CD4-positive, alpha-beta memory T cell (primary cell): ENCODE measurements at places on chromosomes 16 and 17. TPM values are rescaled to one million over a fixed set of nuclear protein-coding genes. Genes with fewer than 3 reads are reported as not detected.
A peak's percentile ranks its signal among the peaks of the same experiment; 100 is the strongest.

VPS35L gene
- polyA plus RNA-seq, result 52.9 TPM

RNF157 gene
- 20.5 TPM for polyA plus RNA-seq

GUCY2D gene
- 0.18 TPM for polyA plus RNA-seq

SCPEP1 gene
- polyA plus RNA-seq, result 31.3 TPM

ATP1B2 gene
- not detected for polyA plus RNA-seq

WSCD1 gene
- polyA plus RNA-seq, result not detected

TGFB1I1 gene
- 0.57 TPM for polyA plus RNA-seq

DNAH17 gene
- polyA plus RNA-seq, result not detected

TAOK2 gene
- 1.7 TPM for polyA plus RNA-seq

CNGB1 gene
- polyA plus RNA-seq, result not detected

C17orf113 gene
- 0.39 TPM for polyA plus RNA-seq

LAT gene
- polyA plus RNA-seq, result 455 TPM

CRHR1 gene
- polyA plus RNA-seq, result not detected

DNA sequence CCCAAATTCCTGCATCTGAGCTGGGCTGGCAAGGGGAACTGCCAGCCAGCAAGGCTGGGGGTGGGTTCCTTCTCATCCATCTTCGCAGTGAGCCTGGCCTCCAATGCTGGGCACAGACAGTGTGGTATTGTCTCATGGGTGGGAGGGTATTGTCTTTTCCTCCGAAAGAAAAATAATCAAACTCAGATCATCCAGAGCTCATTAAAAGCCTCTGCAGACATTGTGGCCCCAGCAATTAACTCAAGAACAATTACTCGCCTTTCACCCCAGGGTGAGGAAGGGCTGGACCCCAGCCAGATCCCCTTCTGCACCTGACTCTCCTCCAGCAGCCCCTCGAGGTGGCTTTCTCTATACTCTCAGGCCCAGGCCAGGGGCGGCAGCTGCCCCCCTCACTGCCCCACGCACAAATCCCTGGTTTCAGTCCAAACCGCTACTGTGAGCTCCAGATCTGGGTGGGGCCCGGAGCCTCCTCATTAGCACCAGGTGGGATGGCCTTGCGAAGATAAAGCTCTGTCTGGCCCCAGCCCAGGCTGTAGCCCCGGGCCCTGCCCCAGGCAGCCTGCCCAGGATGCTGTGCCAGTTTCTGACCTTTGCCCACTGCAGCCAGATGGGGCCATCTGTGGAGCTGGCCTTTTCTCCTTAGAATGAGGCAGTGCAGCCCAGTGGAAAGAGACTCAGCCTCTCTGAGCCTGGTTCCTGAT is 2.3 kb upstream of the KRT15 start:
- no peak for DNase-seq

- no peak for DNase-seq
Observed at GRCh38 chr16:5026664-5027063, 7.1 kb downstream of the NAGPA start.

DNA sequence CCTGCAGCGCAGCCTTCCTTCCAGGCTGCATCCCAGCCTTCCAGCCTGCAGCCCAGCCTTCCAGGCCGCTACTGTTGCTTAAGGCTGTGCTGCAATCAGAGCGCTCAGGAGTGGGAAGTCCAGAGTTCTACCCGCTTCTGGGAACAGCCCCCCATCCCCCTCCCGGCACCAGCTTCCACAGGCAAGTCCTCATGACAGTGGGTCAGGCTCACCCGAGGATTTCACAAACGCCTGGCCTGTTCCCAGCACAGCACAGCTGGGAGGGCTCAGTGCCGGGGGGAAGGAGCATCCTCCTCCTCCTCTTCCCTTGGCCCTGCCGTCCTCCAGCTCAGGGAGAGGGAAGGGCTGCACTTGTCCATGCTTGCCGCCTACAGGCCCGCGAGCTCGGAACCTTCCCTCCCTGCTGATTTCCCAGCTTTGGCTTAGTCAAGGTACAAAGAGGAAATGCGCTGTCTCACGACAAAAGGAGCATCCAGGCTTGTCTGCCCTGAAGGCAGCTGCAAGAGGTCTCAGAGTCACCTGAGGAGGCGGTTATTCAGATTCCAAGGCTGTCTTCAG is 8.3 kb downstream of the SOCS3 start:
- DNase-seq, result no peak

DNA sequence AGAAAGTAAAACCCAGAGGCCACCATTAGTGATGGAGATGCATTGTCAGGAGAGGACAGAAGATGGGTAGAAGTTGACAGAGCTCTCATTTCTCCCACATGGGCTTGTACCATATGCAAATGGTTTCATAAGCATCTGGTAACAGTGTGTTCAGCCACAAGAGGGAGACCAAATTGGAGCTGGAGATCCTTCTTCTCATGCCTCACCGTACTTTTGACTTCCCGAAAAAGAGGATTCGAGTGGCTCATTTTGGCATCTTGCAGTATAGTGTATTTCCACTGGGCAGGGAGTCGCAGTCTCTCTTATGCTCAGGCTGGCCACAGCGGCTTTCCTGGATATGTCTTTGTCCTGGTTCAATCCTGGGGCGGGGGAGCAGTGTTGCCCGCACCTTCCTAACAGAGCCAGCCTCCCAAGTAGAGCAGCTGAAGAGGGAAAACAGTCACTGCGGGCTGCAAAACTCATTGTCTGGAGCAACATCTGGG is 23.8 kb downstream of the TBC1D3B start:
- DNase-seq, result no peak

- no peak for DNase-seq
Observed at GRCh38 chr17:2551928-2552327, 40.2 kb upstream of the METTL16 start.

GRCh38 chr16:56998352-56998751 is 9.0 kb downstream of the NLRC5 start:
- no peak for DNase-seq

DNA sequence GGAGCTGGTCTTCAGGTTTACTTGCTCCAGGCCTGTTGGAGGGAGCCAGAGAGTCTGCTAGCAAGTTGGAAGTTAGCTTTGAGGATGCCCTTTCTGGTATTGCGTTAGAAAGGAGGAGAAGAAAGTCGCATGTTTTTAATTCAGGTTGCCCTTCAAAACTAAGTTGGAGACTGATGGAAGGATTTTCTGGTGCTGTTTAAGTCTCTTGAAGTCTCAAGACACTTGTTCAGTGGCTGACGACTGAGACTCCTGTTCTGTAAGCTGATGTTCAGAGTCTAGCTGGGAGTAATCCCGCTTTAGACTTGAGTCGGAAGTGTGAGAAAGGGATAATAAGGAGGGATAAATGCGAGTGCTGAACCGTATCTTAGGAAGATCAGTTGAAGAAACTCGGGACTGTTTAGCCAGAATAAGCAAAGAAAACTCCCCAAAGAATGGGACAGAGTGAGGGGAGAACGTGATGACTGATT is 740 bp downstream of the AATF start:
- DNase-seq, result no peak

DNA sequence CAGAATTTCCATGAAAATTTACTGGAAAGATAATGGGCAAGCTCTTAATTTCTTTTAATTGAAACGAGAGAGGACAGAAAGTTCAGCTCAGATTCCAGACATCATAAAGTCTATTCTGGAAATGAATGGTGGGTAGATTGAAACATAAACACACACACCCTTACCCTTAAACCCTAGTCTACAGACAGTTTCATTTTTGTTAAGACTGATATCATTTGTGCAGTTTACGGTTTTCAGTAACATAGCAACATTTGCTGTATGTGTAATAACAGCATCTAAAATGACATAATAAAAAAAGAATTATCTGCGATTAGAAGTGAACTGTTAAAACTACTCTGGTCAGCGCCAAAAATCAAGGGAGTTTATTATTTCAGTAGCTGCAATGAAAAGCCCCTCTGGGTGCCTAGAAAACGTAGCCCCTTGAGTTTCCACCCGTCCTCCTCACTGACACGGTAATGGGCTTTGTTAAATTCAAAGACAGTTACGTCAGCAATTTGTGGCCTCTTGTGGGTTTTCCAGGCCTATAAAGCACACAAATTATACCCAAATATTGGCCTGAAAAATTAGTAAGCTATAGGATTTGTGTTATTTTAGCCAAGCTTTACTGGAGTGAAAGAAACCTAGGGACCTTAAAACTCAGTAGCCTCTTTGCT is 520.6 kb upstream of the SOX9 start:
- no peak for DNase-seq

GRCh38 chr17:75245011-75245410 is 16.4 kb downstream of the GGA3 start:
- DNase-seq, result no peak

- DNase-seq, result no peak
Observed at GRCh38 chr17:43547659-43548256, 1.6 kb upstream of the ETV4 start.

GRCh38 chr17:42247734-42248133 is 28.5 kb downstream of the STAT5B start:
- DNase-seq, result no peak

DNA sequence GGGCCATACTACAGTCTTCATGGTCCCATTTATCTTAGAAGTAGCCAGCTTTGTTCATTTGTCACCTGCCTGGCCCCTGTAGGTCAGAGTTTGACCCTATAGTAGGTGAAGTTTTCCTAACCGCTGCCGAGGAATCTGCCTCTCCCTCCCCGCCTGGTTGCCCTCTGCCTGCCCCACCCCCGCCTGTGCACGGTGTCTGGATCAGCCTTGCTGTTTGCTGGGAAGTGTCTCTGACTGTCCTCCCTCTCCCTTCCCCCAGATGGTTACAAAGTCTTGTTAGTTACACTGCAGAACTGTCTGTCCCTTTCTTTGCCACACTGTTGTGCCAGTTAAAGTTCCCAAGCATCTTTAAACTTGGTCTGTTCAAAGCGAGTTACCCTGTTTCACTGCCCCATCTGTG is 5.7 kb downstream of the UBFD1 start:
- DNase-seq, result no peak

DNA sequence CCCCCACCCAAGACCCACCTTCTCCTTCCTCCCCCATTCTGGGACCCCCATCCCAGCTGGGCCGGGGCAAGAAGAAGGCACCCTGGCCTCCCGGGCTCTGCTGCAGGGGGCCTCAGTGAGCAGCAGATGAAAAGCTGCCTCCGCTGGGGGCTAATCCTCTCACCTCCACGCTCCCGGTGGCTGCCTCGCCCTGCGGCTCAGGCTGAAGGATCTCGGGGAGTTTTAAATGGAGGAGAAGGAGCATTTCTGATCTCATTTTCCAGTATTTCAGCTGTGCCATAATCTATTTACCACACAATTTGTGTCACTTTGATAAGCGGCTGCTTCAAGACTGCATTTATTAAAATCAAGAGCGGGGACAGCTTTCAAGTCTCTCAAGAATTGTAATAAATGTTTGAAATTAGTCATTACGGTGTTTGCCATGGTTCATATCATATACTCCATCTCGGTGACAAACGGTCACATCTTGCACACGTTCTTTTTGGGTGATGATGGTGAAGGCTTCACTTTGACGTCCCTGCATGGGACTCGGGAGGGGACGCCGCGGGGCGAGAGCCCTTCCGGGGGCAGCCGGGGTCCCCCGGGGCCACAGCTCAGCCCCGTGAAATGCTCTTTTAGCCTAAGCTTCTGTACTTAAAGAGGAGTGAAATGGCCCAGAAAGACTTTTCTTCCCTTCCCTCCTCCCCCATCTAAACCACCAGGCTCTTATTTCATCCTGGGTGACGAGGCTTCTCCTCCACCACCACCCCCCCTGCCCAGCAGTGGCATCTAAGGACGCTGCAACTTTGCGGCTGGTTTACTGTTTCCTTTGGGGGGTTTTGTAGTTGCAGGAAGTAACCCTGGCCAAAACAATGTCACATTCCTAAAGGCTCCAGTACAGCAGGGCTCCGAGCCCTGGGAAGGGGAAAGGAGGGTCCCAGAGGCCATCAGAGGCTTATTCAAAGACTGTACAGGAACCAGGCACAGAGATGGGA is 313.1 kb upstream of the TNRC6C start:
- DNase-seq, result peak; percentile 60

- DNase-seq, result peak; percentile 58
Observed at GRCh38 chr17:29140631-29141513, 39.3 kb downstream of the MYO18A start.

DNA sequence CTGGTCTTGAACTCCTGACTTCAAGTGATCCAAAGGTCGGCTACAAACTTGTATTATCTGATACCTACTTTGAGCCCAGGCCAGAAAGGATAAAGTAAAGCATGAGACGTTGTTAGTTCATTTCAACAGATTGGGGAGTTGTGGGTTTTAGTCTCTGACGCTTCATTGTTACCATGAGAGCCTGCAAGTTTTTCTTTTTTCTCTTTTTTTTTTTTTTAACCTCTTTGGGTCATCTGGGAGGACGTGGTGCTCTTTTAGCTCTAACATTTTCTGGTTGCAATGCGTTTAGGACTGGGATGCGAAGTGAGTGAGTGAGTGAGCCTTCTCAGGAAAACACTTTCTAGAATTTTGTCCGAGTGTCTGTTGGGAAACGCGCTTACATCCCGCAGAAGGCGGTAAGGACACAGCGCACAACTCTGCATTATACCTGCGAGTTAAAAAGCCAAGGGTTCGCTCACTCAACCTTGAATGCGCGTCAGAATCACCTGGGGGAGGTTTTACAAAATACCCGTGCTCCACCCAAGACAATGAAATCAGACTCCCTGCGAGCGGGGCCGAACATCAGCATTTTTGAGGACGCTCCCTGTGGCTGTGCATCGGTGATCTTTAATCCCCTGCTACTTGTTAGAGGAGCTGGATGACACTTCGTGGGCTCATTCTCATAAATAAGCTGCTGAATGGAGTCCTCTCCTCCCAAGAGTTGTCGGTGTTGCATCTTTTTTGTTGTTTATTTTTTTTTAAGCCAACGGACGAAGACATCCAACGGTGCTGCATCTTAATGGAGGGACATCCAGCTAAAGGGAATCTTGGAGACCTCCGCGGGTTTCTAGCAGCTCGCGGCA is 629 bp upstream of the RNF135 start:
- DNase-seq, result no peak

GRCh38 chr17:82876149-82876548 is 36.3 kb upstream of the ZNF750 start:
- no peak for DNase-seq

DNA sequence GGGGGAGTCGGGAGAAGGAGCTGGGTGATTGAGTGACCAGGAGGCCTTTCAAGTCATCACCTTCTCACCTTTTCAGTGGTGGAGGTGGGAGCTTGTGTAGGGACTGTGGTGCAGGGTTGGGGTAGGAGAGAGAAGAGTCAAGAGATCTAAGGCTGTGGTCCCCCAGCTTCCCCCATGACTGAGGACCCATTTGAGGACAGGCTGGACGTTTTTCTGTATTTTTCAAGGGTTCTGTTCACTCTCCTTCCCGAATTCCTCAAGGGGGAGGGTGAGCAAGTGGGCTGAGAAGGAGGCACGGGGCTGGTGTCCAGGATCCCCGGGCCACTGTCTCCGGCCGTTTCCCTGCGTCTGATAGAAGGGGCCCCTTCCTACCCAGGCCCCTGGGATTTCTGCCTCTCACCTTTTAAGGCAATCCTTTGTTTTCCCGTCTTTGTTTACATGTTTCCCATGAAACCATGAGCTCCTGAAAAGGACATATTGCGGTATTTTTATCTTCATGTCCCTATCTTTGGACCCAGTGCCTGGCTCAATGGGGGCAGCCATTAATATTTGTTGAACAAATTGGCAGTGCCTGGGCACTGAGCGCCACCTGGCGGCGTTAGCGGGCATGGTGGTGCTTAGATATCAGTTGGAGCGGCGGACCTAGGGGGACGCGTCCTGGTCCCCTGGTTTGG is 9.2 kb upstream of the CD300A start:
- DNase-seq, result peak; percentile 64

GRCh38 chr16:86824751-86825296 is 246.5 kb downstream of the FOXL1 start:
- DNase-seq, result no peak
